Naive B cell (primary cell): ENCODE measurements at places on chromosomes 13 and 19. TPM values are rescaled to one million over a fixed set of nuclear protein-coding genes. Genes with fewer than 3 reads are reported as not detected.
A peak's percentile ranks its signal among the peaks of the same experiment; 100 is the strongest.

- H3K36me3 ChIP-seq: peaks cover 9% of the 10 kb centered on the region
- H3K4me1 ChIP-seq: peaks cover 10% of the 10 kb centered on the region
- H3K4me3 ChIP-seq: no peak overlapping the region
- no peak overlapping the region for H3K27ac ChIP-seq
Measured at GRCh38 chr19:3269916-3270671, 45.6 kb downstream of the CELF5 start.

DNA sequence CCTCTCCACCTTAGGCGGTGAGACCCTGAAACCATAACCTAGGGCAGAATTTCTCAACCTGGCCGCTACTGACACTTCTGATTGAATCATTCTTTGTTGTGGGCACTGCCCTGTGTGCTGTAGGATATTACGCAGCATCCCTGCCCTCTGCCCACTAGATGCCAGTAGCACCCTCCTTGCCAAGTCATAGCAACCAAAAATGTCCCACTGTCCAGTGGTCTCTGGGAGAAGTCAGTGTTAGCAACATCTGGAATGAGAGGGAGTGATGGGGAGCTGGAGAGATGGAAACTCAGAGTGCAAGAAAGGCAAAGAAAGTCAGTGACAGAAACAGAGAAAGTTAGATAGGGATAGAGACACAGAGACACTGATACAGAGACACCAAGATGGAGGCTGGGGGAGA lies 13.6 kb downstream of the KLK4 start:
- no peak overlapping the region for H3K4me3 ChIP-seq
- H3K4me1 ChIP-seq: peaks cover 7% of the 10 kb centered on the region
- H3K27ac ChIP-seq: no peak overlapping the region
- no peaks in the 10 kb centered on the region for H3K36me3 ChIP-seq

- H3K36me3 ChIP-seq: no peaks in the 10 kb centered on the region
- no peak overlapping the region for H3K4me3 ChIP-seq
- no peak overlapping the region for H3K27ac ChIP-seq
- no peaks in the 10 kb centered on the region for H3K27me3 ChIP-seq
- DNase-seq: no peak
Measured at GRCh38 chr13:80040196-80040980, 300.5 kb downstream of the SPRY2 start.

DNA sequence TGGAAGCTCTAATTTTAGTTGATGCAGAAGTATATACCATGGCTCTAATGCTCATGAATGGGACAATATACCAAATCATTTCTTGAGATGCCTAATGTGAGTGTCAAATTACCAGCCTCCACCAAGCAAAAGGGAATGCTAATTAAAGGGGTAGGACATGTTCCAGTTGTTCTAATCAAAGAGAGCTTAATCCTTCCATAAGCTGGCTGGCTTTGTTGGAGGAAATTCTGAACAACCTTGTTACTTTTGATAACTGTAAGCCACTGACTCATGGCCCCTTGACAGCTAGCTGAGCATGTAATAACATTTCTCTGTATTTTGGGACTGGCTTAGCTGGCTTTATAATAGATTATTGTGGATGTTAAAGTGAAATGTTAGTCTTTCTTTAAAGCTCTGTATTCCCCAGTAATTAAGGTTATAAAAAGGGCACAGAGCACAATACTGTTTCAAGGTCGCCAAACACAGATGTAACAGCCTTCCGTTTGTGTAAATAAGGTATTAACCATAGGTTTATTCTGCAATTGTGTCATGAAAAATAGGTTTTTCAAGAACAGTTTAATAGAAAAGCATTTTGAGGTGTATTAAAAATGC lies 1194.0 kb downstream of the PCDH9 start:
- DNase-seq: no peak
- H3K27me3 ChIP-seq: no peaks in the 10 kb centered on the region
- H3K4me1 ChIP-seq: no peaks in the 10 kb centered on the region
- no peaks in the 10 kb centered on the region for H3K36me3 ChIP-seq

The CCDC169 gene
- polyA plus RNA-seq: not detected

- H3K4me1 ChIP-seq: no peaks in the 10 kb centered on the region
- no peak overlapping the region for H3K27ac ChIP-seq
- H3K36me3 ChIP-seq: no peaks in the 10 kb centered on the region
Measured at GRCh38 chr13:83117046-83117445, 765.2 kb downstream of the SLITRK1 start.

The PTPRS gene
- polyA plus RNA-seq: not detected

DNA sequence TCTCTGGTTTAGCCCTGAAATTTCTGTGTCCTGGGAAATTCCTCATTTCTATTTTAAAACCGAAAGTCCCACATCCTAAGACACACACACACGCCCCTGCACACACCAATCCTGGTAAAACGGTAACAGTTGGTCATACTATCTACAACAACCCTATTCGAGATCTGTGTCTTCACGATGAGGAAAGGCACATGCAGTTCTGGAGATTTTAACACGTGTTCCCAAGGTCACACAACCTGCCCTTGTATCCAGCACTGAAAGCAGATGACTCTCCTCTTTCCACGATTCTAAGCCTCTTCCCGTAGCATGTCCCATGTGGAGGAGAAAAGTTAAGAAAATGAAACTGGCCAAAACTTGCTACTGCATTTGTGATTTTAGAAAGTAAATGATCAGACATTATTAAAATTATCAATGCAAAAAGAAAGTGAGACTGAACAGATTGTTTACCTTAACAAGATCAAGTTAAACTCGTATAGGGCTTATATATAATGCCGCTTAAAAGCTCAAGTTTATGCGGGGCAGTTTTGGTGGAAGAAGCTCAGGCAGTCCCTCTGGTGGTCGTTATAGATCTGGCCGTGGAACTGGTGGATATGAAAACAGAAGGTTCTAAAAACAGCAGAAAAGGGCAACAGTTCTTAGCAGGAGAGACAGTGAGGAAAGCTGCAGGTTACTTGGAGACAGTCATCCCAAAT lies 32.7 kb downstream of the VSTM1 start:
- H3K27ac ChIP-seq: no peak overlapping the region
- H3K36me3 ChIP-seq: no peaks in the 10 kb centered on the region
- H3K4me3 ChIP-seq: no peak overlapping the region
- no peaks in the 10 kb centered on the region for H3K4me1 ChIP-seq

DNA sequence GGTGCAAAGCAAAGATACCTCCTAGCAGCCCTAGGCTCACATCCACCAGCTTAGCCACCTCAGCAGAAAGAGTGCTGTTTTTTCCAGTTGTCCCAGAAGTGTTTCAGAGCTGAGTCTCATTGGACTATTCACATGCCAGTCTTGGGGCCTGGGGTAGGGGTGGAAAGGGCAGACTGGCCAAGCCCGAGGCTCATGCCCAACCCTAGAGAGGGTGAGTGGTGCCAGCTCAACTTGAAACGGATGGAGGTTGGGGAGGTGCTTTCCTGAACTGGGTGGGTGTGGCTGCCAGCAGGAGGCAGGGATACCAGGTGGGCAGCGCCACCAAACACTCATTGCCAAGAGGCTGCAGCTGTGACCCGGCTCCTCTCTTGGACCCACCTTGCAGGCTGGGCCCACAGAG lies 116.9 kb downstream of the DPF1 start:
- H3K4me3 ChIP-seq: no peak overlapping the region
- no peaks in the 10 kb centered on the region for H3K27me3 ChIP-seq
- peaks cover 7% of the 10 kb centered on the region for H3K4me1 ChIP-seq
- H3K27ac ChIP-seq: peak overlapping the region; percentile 53
- peaks cover 30% of the 10 kb centered on the region for H3K36me3 ChIP-seq

- H3K4me3 ChIP-seq: no peak overlapping the region
- H3K36me3 ChIP-seq: no peaks in the 10 kb centered on the region
- peaks cover 43% of the 10 kb centered on the region for H3K4me1 ChIP-seq
- H3K27me3 ChIP-seq: no peaks in the 10 kb centered on the region
- DNase-seq: no peak
Measured at GRCh38 chr13:27607125-27607524, 13.2 kb downstream of the LNX2 start.

The SUPT20H gene
- 58.8 TPM for polyA plus RNA-seq

- peaks cover 44% of the 10 kb centered on the region for H3K27me3 ChIP-seq
- peak overlapping the region; percentile 89 for H3K27ac ChIP-seq
- peak overlapping the region; percentile 19 for H3K4me3 ChIP-seq
- no peaks in the 10 kb centered on the region for H3K36me3 ChIP-seq
- H3K4me1 ChIP-seq: peaks cover 36% of the 10 kb centered on the region
Measured at GRCh38 chr13:48506092-48506701, 26.7 kb downstream of the RCBTB2 start.

DNA sequence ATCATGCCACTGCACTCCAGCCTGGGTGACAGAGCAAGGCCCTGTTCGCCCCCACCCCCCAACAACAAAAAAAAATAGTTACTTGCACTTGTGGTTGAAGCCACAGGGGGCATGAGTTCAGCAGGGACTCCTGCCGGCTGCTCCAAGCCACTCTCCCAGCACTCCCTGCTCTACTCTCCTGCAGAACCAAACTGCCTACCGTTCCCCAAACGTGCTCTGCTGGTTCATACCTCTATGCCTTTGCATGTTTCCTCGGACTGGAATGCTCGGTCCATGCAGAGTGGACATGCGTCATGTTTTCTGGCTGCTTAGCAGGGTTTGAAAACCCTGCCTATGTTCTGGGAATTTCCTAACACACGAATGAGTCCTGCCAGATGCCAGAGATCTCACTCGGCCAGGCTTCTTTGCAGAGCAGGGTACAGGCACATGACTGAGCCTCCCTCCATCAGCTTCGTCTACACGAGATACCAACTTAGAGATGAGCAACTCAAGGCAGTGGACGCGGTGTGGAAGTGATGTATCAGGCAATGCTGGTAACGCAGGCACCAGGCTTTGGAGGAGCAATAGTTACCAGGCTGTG lies 8.5 kb upstream of the SLC25A15 start:
- no peak overlapping the region for H3K27ac ChIP-seq
- no peaks in the 10 kb centered on the region for H3K36me3 ChIP-seq
- H3K4me1 ChIP-seq: peaks cover 28% of the 10 kb centered on the region
- no peak for DNase-seq
- no peaks in the 10 kb centered on the region for H3K27me3 ChIP-seq

DNA sequence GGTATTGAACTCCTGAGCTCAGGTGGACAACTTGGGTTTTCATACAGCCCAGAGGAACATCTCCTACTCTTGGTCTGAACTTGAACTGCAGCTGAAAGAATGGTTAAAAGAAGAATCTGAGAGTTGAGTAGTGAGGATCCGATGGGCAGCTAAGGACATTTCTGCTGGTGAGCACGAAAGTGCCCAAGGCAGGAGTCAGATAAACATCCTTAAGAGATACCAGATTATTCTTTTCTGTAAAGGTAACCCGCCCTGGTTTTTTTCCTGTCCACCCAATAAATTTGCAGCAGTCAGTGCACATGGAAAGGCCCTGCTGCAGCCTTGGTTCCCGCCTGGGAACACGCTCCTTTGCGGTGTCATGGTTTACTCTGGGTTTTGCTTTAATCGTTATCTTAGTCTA lies 78.4 kb upstream of the ARHGEF7 start:
- DNase-seq: no peak
- H3K4me3 ChIP-seq: no peak overlapping the region
- H3K4me1 ChIP-seq: no peaks in the 10 kb centered on the region
- H3K27me3 ChIP-seq: peaks cover 29% of the 10 kb centered on the region

The ALOX5AP gene
- polyA plus RNA-seq: 446 TPM

GRCh38 chr13:51276636-51277035 lies 54.4 kb downstream of the FAM124A start:
- DNase-seq: no peak
- no peaks in the 10 kb centered on the region for H3K27me3 ChIP-seq
- H3K4me3 ChIP-seq: no peak overlapping the region
- H3K27ac ChIP-seq: no peak overlapping the region

The ERICH6B gene
- not detected for polyA plus RNA-seq

The PEG3 gene
- polyA plus RNA-seq: not detected

- H3K36me3 ChIP-seq: peaks cover 19% of the 10 kb centered on the region
- H3K4me1 ChIP-seq: no peaks in the 10 kb centered on the region
- no peaks in the 10 kb centered on the region for H3K27me3 ChIP-seq
- H3K4me3 ChIP-seq: no peak overlapping the region
- no peak overlapping the region for H3K27ac ChIP-seq
- no peak for DNase-seq
Measured at GRCh38 chr13:100163375-100163774, 74.5 kb downstream of the PCCA start.

The MICOS13 gene
- polyA plus RNA-seq: 85.2 TPM

The CRB3 gene
- not detected for polyA plus RNA-seq

- H3K27me3 ChIP-seq: no peaks in the 10 kb centered on the region
- no peak for DNase-seq
Measured at GRCh38 chr13:107587681-107588080, 627.7 kb downstream of the LIG4 start.

The ZNF175 gene
- polyA plus RNA-seq: 4.1 TPM

GRCh38 chr19:49411681-49412326 lies 11.4 kb downstream of the PTH2 start:
- H3K4me3 ChIP-seq: peak overlapping the region; percentile 36
- no peak for DNase-seq
- no peaks in the 10 kb centered on the region for H3K36me3 ChIP-seq
- H3K27me3 ChIP-seq: peaks cover 5% of the 10 kb centered on the region
- H3K27ac ChIP-seq: peak overlapping the region; percentile 65
- peaks cover 45% of the 10 kb centered on the region for H3K4me1 ChIP-seq

GRCh38 chr19:11373166-11373884 lies 1.1 kb upstream of the SWSAP1 start:
- H3K4me3 ChIP-seq: peak overlapping the region; percentile 71
- no peak for DNase-seq
- H3K27ac ChIP-seq: no peak overlapping the region

The ODAD3 gene
- polyA plus RNA-seq: 0.34 TPM

The VSIG10L gene
- polyA plus RNA-seq: 1.3 TPM

DNA sequence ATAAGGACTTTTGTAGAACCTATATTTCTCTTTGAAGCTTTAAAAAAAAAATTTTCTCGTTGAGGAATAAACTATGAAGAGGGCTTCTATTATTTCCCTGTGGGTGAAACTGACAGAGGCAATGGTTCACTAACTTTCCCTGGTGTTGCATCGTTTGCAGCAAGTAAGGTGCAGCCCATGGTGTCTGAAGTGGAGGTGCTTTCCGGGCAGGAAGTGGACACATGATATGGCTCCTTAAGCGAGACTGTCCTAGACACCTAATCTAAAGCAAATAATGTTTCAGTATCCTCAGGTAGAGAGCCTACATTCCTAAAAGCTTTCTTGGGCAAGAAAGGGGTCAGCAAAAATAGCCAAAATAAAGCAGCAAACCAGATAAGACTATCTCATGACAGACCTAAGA lies 437.6 kb upstream of the ARGLU1 start:
- no peak overlapping the region for H3K27ac ChIP-seq
- no peak for DNase-seq

GRCh38 chr13:38167164-38167822 lies 182.4 kb upstream of the UFM1 start:
- peak; percentile 6 for DNase-seq
- no peak overlapping the region for H3K27ac ChIP-seq
- peak overlapping the region; percentile 3 for H3K4me3 ChIP-seq
- no peaks in the 10 kb centered on the region for H3K27me3 ChIP-seq
- H3K4me1 ChIP-seq: peaks cover 11% of the 10 kb centered on the region
- no peaks in the 10 kb centered on the region for H3K36me3 ChIP-seq
